ENCODE measurements at places on chromosomes 6 and 20.

DNA sequence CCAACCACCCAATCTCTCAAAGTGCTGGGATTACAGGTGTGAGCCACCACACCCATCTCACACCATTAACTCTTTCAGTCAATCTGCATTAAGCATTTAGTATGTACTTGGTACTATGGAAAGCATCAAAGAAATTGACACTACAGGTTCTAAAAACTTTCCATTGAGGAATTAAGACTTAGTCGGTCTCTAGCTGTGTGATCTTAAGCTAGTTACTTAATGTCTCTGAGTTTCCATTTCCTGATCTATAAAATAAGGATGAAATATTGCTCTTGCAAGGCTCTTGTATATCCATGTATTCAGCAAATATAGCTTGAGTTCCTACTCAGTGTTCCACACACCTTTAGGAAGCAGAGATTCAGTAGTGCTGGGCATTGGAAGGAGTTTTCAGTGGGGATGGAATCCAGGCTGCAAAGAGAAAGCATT is 48.9 kb upstream of the NCOA3 start:
- DNase-seq = no peak

DNA sequence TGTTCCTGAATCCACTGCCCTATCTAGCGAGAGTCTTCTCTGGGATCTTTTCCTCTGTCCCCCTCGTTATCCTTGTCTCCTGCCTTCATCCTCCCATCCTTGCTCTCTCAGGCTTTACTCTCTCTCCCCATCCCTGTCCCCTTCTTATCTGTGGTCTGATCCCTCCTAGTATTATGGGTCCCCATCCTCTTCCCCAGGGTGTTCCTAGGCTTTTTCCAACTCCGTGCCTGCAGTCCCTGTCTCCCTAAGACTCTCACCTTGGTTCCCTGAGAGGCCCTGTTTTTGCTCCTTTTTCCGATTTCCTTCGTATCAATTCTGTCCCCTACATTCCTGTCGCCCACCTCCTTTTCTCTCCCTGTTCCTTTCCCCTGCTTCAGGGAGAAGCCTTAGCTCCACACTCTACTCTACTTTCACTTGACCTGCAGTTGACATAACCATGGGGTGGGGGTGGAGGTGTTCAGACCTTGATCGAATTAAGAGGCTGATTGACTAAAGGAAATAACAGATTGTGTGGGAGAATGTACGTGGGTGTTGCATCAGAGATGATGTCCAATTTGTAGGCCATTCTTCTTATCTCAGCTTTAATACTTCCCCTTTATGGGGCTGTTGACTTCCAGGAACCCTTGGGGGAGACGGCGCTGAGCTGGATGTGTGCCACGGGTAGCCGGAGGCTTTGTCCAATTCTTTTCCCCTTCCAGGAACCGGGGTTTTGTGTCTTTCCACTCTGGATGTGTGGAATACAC is 905 bp downstream of the PPARD start:
- DNase-seq = no peak

DNA sequence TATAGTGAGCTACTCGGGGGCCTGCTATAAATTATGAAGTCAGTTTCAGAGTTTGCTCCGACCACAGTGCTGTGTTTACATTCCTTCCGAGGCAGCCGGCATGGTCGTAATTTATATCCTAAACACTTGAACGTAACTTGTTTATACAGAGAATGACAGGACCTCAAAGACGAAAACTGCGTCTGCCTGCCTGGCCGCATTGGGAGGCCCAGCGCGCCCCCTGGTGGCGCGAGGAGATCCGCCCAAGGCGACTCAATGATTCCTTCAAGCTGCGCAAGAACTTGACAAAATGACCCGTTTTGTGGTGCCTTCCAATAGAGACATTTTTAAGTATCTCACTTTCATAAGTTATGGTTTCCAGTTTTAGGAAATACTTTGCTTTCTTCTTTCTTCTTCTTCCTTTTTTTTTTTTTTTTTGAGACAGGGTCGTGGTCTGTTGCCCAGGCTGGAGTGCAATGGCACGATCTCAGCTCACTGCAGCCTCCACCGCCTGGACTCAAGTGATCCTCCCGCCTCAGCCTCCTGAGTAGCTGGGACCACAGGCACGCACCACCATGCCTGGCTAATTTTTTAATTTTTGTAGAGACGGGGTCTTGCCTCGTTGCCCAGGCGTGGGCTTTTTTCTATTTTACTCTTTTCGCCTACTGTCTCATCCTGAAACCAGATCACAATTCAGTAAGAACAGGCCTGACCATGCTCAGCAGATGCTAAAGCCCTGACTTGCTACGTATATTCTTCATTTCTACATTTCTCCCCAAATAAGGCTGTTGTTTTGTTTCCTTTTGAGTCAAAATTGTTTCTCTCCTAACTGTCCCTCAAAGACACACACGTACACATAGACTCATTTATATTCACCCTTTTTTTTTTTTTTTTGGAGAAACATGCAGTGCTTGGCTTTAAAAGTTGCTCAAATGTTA is 7.8 kb downstream of the FOXF2 start:
- DNase-seq = peak; percentile 73

DNA sequence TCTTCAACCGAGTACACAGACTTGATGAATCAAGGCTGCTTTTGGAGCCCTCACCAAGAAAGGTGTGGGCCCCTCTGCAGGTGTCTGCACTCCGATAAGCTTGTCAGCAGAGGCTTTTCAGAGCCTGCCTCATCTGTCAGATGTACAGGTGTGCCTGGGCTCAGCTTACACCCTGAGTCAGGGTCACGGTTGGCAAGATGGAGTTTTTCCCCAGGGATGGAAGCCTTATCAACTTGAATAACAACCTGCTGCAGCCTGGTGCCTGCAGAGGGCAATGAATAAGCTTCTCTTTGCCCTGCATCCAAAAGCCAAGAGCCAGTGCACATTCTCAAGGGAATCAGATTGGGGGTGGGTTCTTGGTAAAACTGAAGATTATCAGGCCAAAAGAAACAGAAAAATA is 427.1 kb downstream of the CD83 start:
- DNase-seq = no peak

GRCh38 chr20:35564905-35565304 is 23.0 kb downstream of the ERGIC3 start:
- DNase-seq = no peak

DNA sequence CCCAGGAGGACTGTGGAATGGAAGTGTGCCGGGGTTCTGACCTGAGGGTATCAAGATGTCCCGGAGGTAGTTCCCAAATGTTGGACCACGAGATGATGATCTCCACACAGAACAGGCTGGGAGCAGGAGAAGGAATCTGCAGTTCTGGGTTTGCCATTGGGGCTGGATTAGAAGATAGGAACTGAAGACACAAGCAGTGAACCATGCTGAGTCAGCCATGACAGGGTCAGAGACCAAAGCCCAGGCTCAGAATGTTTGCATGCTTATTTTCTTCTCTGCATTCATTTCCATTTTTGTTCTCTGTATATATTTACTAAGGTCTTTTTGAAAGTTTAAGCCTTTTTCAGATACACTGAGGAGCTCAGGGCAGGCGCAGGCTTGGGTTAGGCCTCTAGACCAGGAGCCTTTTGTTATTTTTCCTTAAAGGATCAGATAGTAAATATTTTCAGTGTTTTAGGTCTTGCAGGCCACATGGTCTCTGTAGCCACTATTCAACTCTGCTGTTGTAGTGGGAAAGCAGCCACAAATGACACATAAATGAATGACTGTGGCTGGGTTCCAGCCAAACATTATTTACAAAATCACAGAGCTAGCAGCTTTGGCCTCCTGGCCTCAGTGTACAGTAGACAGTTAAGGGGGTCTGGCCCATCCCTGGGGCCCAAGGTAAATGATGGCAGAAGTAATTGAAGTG is 28.5 kb downstream of the SLC35D3 start:
- no peak for DNase-seq

- no peak for DNase-seq
Observed at GRCh38 chr6:105587349-105588122, 184.7 kb upstream of the PREP start.

- no peak for DNase-seq
Observed at GRCh38 chr6:11288065-11288464, 55.6 kb upstream of the NEDD9 start.

- no peak for DNase-seq
Observed at GRCh38 chr6:137297887-137298286, 78.7 kb upstream of the IFNGR1 start.

DNA sequence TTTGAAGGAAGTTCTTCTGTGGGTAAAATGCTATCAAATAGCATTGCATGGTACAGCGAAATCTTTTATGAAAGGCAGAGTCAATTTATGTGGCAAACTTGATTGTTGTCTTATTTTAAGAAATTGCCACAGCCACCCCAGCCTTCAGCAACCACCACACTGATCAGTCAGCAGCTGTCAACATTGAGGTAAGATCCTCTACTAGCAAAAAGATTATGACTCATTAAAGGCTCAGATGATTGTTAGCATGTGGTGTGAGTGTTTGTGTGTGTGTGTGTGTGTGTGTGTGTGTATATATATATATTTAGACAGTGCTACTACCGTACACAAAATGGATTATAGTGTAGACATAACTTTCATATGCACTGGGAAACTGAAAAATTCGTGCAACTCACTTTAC is 27.8 kb downstream of the LRRN4 start:
- no peak for DNase-seq

GRCh38 chr20:50191065-50191543 is 474 bp downstream of the CEBPB start:
- DNase-seq = peak; percentile 59

GRCh38 chr20:21262812-21263211 is 40.3 kb upstream of the XRN2 start:
- no peak for DNase-seq

DNA sequence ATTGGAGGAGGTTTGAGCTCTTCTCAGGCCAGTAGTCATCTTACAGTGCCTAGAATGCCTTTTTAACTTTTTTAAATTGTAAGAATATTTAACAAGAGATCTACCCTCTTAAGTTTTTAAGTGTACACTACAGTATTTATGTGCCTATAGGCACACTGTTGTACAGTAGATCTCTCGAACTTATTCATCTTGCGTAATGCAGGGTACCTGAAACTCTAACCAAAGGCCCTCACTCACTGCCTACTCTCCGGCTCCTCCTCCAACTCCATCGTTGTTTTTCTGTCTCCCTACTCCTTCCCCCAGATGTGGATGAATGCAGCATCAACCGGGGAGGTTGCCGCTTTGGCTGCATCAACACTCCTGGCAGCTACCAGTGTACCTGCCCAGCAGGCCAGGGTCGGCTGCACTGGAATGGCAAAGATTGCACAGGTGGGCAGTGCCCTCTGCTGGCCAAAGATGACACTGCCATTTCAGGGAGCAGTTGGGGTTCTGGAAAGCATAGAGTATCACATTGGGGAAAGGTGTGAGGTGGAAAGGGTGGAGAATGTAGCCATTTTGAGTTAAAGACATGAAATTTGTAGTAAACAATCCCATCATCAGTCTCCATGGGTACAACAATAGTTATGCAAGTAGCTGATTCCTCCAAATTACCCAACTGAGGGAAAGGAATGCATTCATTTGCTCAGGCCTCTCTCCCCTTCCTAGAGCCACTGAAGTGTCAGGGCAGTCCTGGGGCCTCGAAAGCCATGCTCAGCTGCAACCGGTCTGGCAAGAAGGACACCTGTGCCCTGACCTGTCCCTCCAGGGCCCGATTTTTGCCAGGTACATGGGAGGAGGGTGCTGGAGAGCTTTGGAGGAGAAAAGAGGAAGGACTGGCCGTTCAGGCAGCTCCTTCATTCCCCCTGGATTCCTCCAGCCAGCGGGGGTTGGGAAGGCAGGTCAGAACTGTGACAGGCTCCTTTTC is 18.4 kb upstream of the ZNF76 start:
- DNase-seq = peak; percentile 78

DNA sequence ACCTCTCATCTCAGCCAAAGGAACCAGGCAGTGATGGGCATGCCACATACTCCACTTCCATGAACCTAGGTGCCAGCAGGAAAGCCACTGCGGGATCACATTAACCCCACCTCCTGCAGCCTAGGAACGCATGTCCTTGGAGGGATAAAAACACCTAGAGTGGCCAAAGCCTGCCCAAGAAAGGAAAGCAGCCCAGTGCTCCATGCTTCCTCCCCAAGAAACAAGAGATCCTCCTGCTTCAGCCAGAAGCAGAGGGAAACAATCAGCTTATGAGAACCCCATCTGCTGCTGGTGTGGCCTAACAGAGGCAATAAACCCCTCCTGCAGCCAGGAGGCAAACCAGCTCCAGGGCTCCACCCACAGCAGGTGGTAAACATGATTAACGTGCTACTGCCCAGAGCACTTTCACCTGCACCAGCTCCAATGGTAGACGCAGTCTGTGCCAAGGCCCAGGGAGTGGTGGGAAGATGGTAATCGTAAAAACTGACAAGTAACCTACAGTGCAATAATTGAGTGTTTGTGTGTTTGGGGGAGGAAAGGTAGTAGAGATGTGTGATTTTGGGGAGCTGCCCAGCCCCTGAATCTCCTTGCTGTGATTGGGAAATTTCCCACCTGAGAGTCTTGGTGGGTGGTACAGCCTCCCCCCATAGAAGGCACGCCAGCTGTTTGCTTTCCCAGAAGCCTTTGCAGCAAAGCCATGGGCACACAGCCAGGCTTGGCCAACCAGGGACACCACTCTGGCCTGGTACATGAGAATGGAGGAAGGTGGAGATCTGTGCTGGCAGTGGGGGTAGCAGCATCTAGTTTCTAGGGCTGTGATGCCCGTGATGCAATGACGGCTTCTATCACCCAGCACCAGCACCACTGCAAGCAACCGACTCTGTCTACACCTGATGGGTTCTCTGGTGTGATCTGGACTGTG is 50.6 kb upstream of the TBC1D7 start:
- no peak for DNase-seq

DNA sequence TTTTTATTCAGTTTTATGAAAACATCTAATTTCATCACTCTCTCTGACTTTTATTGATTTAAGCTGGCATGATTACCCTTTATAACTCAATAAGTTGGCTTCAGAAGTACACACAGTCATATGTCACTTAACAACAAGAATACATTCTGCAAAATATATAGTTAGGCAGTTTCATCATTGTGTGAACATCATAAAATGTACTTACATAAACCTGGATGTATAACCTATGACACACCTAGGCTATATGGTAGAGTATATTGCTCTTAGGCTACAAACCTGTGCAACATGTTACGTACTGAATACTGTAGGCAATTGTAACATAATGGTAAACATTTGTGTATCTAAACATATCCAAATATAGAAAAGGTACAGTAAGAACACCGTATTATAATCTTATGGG is 362.2 kb upstream of the BTBD3 start:
- DNase-seq = no peak

DNA sequence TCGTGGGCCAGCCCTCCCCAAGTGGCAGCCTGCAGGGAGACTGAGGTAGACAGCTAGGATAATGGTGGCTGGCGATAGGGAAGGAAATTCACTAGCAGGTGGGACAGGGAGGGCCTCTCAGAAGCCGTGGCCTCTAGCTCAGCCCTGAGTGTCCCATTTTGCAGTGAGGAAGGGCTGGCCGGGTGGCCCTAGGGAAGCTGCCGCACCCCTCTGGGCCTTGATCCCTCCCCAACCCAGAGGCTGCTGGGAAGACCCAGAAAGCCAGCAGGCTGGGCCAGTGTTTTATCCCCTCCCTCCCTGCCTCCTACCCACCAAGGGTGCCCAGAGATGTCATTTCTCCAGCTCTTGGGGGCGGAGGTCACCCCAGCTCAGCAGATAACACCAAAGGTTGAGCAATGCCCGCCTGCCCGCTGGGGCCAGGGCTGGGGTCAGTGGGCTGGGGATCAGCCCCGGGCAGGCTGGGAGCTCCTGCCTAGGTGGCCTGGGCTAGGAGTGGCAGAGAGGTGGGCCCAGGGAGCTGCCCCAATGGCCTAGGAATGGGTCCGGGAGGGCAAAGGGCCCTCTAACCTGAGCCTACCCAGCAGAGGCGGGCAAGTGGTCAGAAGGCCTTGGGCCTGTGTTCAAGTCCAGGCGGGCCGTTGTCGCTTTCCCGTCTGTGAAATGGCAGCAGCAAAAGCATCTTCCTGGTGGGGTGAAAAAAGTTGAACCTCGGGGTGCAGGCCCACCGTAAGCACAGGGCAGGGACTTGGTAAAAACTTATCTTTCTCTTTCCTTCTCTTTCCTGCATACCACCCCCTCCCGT is 1.6 kb upstream of the CEBPB start:
- DNase-seq = no peak
